ENCODE measurements at places on chromosomes 7 and 10.
A peak's percentile ranks its signal among the peaks of the same experiment; 100 is the strongest.

DNA sequence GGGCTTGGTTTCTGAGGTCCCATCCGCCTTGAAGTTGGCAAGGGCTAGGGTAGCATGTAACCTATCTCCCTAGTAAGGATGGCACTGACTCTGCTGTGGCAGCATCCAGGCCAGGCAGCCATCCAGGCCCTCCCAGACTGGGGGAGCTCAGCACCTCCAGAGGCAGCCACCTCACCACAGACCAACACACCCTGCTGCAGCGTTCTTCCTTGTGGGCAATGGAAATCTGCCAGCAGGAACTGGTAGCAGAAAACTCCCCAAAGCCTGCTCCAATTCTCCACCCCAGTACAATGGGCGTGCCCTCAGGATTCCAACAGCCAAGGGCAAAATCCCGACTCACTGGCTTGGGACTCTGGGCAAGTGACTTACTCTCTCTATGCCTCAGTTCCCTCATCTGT is 27.5 kb downstream of the DLG5 start:
- no peak for DNase-seq

GRCh38 chr7:43636093-43636492 is 53.2 kb downstream of the STK17A start:
- DNase-seq: no peak

- DNase-seq: no peak
Observed at GRCh38 chr7:26930201-26930600, 65.8 kb upstream of the SKAP2 start.

DNA sequence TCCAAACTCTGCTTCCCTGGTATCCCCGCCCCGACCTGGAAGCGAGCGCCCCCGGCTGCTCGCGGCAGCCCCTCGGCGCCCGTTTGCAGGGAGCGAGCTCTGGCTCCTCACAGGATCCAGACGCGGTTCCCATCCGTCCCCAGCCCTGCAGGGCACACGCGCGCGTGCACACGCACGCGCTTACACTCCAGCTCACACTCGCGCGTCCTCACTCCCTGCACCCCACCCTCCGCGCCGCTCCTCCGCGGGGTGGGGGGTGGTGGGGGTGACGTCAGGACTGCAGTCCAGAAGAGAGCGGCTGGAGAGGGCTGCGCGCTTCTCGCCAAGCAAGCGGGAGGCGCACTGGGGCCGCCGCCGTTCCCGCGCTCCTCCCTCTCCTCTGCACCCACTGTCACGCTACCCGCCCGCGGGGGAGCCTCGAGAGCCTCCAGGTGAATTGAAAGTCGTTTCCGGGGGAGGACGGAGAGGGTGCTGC is 255.6 kb downstream of the OTUD1 start:
- no peak for DNase-seq

GRCh38 chr10:8365935-8366911 is 311.7 kb downstream of the GATA3 start:
- no peak for DNase-seq

- no peak for DNase-seq
Observed at GRCh38 chr7:135539629-135540028, 18.1 kb upstream of the NUP205 start.

DNA sequence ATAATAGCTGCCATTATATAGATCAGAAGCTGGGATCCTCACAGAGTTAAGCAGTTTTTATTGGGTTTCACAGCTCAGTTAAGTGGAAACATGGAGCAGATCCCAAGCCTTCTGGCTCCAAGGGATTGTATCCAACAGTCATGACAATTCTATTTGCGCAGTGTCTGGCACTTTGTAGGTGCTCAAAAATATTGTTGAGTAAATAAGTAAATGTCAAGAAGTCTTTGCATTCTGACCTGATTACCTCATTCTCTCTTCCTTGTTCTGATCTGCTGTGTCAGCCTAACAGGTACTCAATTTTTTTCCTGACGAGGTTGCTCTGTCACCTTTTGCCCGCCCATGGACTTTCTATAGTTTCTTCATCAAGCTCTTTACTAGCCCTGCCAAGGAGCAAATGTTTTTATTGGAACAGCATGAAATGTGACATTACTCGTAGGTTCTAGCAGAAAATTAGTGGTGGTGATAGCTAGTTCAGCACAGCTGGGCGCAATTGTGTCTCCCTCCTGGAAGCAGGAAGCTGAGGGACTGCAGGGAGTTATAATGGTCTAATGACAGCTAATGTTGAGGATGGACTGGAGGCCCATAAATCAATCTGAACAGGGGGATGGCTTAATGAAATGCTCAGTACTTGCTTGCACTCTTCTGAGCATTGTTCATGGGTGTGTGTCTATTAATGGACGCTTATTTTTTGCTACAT is 680.2 kb downstream of the CCSER2 start:
- DNase-seq: no peak

DNA sequence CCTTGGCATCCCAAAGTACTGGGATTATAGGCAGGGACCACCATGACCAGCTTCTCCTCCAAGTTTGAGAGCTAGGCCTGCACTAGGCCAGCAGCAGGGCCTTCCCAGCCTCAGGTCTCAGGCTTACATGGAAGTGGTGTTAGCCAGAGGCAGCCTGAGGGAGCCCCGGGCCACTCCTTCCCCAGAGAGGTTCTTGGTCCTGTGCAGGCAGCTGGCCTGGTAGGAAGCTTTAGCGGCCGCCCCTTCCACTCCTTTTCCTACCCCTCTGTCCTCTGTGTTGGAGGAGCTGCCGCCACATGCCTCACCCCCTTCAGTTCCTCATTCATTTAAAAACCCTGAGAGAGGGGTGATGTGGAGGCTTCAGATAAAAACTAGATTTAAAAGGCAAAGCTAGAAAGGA is 40.3 kb downstream of the TSPAN15 start:
- no peak for DNase-seq

GRCh38 chr7:45962861-45963260 is 41.8 kb upstream of the IGFBP3 start:
- no peak for DNase-seq

GRCh38 chr7:119964788-119965542 is 308.0 kb upstream of the KCND2 start:
- no peak for DNase-seq

GRCh38 chr7:55154096-55154495 is 135.3 kb downstream of the EGFR start:
- no peak for DNase-seq

DNA sequence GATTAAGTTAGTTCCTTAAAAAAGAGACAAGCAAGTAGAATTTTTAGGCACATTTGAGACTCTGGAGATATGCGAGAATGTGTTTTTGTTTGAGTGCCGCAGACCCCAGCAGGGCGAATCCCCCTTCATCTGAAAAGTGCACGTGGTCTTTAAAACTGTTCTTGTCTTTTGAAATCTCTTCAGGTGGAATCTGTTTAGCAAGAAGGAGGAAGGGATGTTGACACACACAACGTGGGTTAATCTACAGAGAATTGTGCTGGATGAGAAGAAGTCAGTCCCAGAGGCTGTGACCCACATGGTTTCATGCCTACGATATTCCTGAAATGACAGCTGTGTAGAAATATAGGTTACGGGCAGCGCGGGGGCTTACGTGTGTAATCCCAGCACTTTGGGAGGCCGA is 27.1 kb upstream of the ZFAND2A start:
- DNase-seq: no peak

- DNase-seq: no peak
Observed at GRCh38 chr7:77542409-77542808, 5.3 kb downstream of the PTPN12 start.

DNA sequence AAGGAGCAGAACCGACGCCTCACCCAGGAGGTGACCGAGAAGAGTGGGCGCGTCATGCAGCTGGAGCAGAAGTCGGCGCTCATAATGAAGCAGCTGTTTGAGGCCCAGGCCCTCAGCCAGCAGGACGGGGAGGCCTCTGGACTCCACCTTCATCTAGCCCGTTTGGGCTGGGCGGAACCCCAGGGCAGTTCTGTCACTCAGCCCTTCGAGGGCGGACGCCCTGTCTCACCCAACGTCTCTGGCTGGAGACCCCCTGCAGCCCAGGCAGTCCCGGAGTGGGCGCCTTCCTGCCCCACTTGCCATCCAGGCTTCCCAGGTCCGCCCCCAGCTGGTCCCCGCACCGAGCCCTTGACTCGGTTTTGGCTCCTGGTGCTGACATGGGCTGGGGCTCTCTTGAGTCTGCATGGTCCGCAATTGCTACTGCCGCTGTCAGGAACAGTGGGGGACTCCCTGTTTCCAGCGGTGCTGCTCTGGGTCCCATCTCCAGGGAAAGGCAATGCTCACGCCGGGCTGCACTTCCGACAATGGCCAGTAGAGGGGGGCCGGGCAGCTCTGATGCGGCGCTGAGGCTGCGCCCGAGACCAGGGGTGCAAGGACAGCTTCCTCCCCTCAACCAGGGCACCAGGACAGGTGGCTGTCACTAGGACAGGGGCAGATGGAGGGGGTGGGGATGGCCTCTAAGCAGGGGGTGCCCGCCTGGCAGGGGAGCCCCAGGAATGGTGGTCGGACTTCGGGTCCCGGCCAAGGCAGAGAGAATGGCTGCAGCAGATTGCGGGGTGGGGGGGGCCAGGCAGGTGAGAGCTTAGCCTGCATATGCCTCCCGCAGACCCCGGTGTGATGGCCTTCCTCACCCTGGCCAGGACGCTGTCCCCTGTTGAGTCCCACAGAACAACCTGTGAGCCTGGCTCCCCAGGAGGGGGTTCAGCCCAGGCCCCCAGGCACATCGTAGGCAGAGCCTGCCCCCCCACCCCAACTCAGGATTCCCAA is 71.2 kb upstream of the KCTD7 start:
- peak; percentile 71 for DNase-seq

GRCh38 chr10:78042058-78042751 is 8.5 kb downstream of the RPS24 start:
- DNase-seq: no peak

GRCh38 chr7:95027234-95027872 is 120.0 kb downstream of the PPP1R9A start:
- no peak for DNase-seq

GRCh38 chr7:104414216-104414615 is 85.8 kb downstream of the LHFPL3 start:
- no peak for DNase-seq

- no peak for DNase-seq
Observed at GRCh38 chr10:23293145-23293724, 51.4 kb downstream of the C10orf67 start.

DNA sequence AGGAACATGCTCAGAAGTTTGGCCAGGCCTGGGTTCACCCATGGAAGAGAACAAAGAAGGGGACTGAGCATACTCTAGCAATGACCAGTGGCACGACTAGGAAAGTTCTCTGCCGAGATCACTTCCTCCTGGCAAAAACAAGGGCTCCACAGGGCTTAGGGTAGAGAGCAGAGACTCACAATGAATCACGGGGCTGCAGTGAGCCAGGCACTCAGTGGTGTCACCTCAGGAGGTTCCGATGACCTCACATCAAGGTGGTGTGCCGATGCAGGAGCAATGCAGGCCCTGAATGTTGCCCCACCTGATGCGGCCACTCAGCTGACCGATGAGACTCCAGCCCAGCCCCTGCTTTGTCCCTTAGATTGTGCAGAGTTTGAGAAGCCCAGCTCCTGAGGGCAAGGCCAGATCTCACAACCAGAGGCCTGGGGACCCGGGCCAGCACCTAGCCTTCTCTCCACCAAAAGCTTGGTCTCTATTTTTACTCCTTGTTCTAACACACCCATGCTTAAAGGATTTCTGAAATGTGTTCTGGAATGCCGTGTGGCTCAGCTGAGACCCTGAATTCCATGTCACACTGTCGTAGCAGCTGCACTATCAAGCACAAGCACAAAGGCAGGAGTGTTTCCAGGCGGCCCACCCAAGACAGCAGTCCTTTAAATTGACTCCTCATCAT is 60.9 kb downstream of the COBL start:
- no peak for DNase-seq

DNA sequence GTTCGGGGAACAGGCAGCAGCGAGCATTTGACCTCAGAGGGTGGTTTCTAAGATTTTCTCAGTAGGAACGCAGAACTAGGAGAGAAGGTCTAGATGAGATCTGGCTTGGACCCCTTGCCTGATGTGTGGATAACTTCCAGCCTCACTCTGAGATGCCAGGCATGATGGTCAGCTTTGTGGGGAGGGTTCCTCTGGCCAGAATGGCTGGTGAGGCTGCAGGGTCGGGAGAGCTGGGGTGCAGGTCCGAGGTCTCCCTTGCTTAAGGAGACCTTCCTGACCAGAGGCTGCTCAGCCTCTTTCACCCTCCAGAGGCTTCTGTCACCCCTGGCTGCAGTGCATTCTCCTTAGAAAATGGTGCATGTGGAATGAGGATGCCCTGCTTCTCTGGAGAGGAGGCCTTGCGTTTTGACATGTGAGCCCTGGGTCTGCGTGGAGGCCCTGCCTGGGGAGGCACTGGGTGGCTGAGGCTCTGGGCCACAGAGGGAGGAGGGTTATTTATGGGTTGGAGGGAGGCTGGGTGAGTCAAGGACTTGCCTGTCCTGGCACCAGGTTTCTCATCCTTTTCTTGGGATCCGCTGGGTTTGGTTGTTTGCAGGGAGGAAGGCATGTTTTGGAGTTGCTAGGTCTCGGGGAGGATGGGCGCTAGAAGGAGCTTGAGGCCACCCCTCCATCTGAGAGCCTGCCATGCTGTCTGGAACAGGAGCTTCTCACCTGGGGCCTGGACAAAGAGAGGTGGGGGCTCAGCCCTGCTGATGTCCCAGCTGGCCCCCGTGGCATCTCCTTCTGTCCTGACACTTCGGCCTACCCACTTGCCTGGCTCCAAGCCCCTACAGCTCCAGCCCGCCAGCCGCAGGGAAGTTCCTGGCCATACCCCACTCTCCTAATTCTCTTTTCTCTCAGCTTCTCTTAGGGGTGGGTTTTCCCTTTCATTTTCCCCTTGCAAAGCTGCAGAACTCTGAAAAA is 3.9 kb downstream of the FAM241B start:
- DNase-seq: no peak

DNA sequence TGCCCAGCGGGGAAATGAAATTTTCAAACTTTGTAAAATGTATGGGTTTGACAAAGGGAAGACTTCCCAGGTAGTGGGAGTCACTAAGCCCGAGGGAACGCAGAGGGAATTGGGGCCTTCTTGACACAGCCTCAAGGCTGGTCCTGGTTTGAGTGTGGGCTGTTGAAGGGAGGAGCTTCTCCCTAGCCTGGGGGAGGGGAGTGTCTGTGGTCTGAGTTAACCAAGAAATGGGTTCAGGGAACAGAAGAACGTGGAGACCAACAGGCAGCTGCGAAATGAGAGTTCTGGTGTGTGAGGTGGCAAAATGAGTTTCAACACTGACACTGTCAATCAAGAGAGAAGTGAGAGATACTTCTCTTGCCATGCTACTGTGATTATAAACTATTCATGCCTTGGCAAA is 32.7 kb upstream of the BAMBI start:
- no peak for DNase-seq

DNA sequence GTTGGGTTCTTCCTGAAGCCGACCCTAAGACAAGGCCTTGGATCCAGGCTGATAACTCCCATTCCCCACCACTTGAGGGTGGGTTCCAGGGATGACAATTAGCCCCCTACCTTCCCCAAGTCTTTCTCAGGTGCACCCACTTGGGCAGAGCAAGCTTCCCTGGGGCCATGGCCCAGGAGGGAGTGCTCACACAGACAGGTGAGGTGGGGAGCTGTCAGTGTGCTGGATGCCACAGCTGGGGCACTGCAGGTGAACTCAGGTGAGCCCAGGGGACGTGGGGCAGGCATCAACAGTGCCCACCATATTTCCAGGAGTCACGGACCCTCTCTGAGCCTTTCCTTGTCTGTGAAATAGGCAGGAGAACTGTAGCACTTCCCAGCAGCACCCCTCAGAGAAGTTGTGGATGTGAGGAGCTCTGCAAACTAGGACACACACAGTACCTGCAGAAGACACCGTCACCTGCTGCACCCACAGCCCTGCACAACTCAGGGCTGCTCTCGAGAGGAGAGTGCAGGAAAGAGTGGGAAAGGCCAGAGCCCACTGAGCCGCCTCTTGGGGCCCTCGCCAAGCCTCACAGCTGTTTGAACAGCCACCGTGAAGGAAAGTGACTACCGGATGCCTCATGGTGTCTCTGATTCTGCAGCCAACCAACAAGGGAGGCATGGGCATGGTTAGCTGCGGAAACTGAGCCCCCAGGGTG is 17.9 kb downstream of the SH3PXD2A start:
- no peak for DNase-seq
